Stimulated activated CD8-positive, alpha-beta memory T cell treated with anti-CD3 and anti-CD28 coated beads, Interleukin-15, amount 100 ng/mL, for 24 hours (primary cell): ENCODE measurements at places on chromosomes 2 and 18.

GRCh38 chr18:77400561-77400960 is 150.9 kb downstream of the GALR1 start:
- DNase-seq = no peak

- no peak for DNase-seq
Measured at GRCh38 chr2:201185863-201186262, 2.9 kb downstream of the CASP10 start.

DNA sequence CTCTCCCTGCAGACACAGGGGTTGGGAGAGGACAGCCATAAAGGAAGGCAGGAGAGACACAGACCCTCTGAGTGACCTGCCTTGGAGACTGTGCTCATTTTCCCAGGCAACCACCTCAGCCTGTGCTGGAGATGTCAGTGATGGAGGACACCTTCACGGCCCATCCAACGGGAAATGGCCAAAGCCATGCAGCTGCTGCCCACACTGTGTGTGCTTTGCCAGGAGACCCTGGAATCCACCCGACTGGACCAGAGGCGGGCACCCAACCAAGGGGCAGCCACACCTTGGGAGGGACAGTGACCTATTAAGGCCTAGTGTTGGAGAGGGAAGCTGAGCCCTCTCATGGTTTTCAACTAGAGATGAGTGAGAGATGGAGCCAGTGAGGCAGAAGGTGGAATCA is 192.5 kb downstream of the SMAD2 start:
- DNase-seq = no peak

- no peak for DNase-seq
Measured at GRCh38 chr2:119480184-119480583, 44.1 kb downstream of the SCTR start.

DNA sequence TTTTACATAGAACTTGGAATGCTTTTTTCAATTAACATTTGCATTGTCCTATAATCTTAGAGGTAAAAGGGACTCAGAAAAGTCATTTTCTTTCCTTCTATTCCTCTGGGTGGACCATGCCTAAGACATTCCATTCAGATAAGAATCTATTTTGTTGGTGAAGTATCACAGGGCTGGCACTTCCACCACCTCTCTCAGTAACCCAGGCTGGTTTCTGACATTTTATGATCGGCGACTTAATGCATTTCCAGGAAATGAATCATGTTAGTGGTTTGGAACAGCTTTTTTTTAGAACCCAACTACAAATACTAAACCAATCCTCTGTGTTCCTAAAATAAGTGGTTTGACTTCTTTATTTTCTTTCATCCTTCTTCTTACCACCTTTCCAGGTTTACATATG is 27.0 kb downstream of the GAD1 start:
- DNase-seq = no peak
